H9 (cell line): ENCODE measurements at places on chromosomes 12 and 14. TPM values are rescaled to one million over a fixed set of nuclear protein-coding genes. Genes with fewer than 3 reads are reported as not detected.

EFCAB11 gene
- 17.4 TPM in 2 replicates for total RNA-seq

DNA sequence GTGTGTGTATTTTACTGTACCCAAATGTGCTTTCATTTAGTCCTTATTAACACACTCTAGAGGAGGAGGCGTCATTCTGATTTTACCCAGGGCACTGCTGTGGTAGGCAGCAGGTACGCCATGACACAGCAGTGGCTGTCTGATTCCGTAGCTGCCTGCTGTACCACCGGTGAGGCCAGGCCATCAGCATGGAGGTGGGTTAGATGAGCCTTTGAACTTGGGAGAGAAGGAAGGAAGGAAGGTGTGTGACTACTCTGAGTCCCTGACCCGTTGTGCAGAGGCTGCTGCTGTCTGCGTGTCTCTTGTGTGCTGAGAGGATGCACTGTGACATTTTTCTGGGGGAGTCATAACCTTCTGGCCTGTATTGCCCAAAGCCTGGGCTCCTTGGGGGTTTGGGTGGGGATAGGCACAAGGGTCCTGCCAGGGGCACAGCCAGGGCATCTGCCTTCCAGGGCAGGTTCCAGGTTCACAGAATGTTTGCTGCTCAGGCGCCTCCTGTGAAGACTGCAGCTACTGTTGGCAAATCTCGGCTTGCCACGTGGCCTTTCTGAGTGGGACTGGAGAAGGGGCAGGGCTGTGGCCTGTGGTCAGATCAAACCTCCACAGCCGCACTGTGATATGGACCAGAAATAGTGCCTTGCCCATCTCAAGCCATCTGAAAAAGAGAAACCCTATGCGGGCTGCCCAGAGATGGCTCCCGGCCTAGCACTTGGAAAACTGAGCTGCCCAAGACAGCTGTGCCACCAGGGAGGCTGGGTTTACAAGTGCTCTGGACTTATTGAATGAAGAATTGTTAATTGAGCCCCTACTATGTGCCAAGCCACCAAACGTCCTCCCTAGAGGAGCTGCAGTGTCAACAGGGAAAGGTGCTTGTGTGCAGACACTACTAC lies 47.1 kb downstream of the MLXIP start:
- H3K4me1 ChIP-seq: 0 out of 2 replicates have a peak, but pooled peaks cover 4% of the 10 kb centered on the region
- peaks cover 24% of the 10 kb centered on the region for H3K36me3 ChIP-seq
- no peak overlapping the region for H3K27ac ChIP-seq
- no peak overlapping the region for H3K4me3 ChIP-seq
- no peak for DNase-seq

DNA sequence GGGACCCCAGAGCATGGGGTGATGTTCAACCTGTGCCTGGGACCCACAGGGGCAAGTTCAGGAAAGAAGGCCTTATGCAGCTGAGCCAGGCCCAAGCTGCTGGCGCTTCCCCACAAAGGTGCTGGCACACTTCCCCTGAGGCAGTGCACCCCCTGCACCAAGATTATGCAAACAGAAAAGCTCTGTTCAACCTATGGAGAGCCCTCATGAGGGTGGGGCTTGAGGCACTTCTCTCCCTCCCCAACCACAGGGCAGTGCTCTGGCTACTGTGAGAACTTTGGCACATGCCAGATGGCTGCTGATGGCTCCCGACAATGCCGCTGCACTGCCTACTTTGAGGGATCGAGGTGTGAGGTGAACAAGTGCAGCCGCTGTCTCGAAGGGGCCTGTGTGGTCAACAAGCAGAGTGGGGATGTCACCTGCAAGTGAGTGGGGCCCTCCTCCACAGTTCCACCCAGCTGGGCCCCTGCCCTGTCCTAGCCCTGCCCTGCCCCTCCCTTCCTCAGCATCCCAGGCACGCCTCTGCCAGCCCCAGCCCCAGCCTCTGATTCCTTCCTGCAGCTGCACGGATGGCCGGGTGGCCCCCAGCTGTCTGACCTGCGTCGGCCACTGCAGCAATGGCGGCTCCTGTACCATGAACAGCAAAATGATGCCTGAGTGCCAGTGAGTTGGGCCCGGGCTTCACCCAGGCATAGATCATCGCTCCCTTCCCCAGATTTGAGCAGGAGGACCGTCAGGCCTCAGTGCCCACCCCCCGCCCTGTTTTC lies 5.5 kb upstream of the NXPH4 start:
- no peak for DNase-seq
- no peak overlapping the region for H3K27ac ChIP-seq
- H3K4me3 ChIP-seq: no peak overlapping the region
- peaks cover 52% of the 10 kb centered on the region for H3K36me3 ChIP-seq

RBM25 gene
- total RNA-seq: 133 and 138 TPM in 2 replicates

CCDC177 gene
- 6.1 and 6.2 TPM in 2 replicates for total RNA-seq

- no peaks in the 10 kb centered on the region for H3K36me3 ChIP-seq
- H3K27ac ChIP-seq: no peak overlapping the region
- DNase-seq: no peak
- H3K27me3 ChIP-seq: no peaks in the 10 kb centered on the region
- H3K4me1 ChIP-seq: no peaks in the 10 kb centered on the region
- H3K4me3 ChIP-seq: no peak overlapping the region; the same call in 2 of the 3 replicates
Observed at GRCh38 chr12:76124456-76124855, 40.0 kb upstream of the NAP1L1 start.

DNA sequence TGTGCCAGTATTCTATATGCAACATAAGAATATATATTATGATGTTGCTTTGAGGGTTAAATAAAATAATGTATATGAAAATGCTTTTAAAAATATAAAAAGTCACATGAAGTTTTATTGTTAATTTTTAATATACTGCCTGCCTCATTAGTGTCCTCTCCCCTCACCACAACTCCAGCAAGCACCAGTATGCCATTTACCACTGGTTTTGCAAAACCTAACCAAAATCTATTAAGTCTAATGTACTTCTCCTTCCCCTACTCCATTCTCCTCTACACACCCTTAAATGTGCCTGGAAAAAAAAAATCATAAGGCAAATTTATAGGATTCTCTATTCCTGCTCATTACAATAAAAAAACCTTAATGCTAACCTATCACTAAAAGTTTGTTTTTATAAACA lies 24.0 kb upstream of the GNG2 start:
- DNase-seq: no peak
- H3K27ac ChIP-seq: no peak overlapping the region
- no peak overlapping the region; the same call in 2 of the 3 replicates for H3K4me3 ChIP-seq
- H3K36me3 ChIP-seq: no peaks in the 10 kb centered on the region

DNA sequence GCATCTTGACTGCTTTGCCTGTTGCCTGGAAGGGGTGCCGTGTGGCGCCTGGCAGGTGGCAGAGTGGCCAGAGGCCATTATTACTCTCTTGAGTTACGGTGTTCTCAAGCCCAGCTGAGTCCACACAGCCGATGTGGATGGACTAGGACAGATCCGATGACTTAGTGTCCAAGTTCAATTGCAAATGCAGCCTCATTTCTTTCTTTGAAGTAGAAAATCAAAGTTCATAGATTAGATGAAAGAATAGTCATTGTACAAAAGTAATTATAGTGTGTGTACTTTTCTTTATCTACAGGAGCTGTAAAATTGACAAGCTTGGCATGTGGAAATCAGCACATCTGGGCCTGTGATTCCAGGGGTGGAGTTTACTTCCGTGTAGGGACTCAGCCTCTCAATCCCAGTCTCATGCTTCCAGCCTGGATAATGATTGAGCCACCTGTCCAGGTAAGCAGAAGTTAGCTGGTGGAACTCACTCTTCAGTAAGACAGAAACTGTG lies 44.7 kb downstream of the ANKRD9 start:
- peaks cover 18% of the 10 kb centered on the region for H3K36me3 ChIP-seq
- H3K27ac ChIP-seq: no peak overlapping the region
- no peaks in the 10 kb centered on the region for H3K4me1 ChIP-seq
- DNase-seq: no peak
- H3K4me3 ChIP-seq: no peak overlapping the region

GRCh38 chr12:42660968-42661937 lies 71.7 kb upstream of the PRICKLE1 start:
- H3K4me3 ChIP-seq: no peak overlapping the region
- no peak overlapping the region for H3K27ac ChIP-seq
- H3K27me3 ChIP-seq: no peaks in the 10 kb centered on the region

ADGRD1 gene
- 0.09 and 0.52 TPM in 2 replicates for total RNA-seq

DNA sequence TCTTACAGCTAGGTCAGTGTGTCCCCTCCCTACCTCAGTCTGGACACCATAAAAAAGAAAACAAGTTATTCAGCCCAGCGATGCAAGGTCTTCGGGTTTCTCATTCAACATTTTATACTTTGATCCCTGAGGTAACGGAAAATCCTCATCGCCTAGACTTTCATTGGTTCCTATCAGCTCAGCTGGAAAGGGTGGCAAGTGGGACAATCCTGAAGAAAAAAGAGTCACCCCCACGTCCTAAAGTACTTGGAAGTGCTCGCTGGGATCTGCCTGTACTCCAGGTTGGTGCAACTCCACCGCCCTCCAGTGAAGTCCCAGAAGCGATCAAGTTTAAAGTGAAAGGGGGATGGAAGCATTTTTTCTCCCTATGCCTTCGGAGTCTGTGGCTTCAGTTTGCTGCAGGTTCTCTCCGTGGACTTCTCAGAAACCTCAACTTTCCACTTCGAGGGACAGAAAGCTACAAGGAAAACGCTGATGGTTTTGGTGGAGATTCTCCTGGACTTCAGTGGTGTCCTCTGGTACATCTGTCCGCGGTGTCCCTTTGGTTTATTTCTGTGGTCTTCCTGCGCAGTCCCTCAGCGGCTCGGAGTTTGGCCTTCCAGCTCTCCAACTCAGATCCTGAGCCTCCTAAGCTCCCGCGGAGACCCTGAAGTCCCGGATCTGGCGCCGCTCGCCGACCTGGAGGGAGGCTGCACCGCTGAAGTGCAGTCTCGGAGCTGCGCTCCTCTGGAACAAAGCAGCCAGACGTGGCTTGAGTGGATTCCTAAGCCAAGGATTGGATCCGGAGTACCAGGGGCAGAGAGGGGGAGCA lies 1.8 kb upstream of the LRFN5 start:
- H3K4me3 ChIP-seq: peak overlapping the region; percentile 85
- no peaks in the 10 kb centered on the region; the same call in 1 of the 2 replicates for H3K4me1 ChIP-seq
- peak; percentile 79 for DNase-seq
- H3K27ac ChIP-seq: no peak overlapping the region

GRCh38 chr14:59811815-59812214 lies 58.8 kb downstream of the RTN1 start:
- DNase-seq: no peak
- no peak overlapping the region for H3K4me3 ChIP-seq
- H3K27ac ChIP-seq: no peak overlapping the region

GUCY2C gene
- total RNA-seq: 1.3 and 1.9 TPM in 2 replicates

PSMD9 gene
- total RNA-seq: 39.9 and 41.2 TPM in 2 replicates

DNA sequence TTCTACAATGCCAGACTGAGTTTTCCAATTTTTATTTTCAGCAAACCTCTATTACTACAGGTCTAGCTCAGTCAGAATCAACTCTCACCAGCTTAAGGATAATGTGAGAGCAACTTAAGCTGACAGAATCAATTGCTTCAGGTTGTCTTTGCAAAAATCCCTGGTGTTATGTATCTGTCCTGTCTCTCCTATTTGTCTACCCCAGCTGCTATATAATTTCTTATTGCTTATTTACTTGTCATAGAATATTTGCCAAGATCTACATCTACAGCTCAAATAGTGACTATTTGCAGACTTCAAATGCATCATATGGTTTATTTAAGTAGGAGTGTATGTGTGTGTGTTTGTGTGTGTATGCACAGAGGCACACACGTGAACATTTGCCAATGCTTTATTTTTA lies 54.1 kb downstream of the FOXG1 start:
- no peak for DNase-seq
- no peak overlapping the region for H3K4me3 ChIP-seq
- no peaks in the 10 kb centered on the region for H3K27me3 ChIP-seq
- H3K36me3 ChIP-seq: 0 out of 3 replicates have a peak, but pooled peaks cover 5% of the 10 kb centered on the region
- no peaks in the 10 kb centered on the region for H3K4me1 ChIP-seq

DNA sequence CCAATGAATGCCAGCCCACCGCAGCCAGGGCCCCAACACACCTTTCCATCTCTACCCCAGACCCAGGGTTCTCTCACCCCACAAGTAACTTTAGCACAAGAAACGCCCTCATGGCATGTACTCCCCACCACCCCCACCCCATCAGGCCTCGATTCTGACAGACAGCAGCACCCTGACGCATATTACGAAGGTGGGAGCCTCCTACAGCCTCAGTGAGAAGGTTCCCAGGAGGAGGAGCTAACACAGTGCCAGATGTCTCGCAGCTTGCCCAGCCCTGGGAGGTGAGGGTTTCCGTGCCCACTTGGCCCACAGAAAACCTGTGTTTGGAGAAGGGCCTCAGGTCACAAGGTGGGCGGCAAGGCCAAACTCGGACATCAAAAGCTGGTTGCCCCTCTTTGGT lies 32.4 kb downstream of the CCDC88C start:
- H3K27me3 ChIP-seq: no peaks in the 10 kb centered on the region
- H3K4me3 ChIP-seq: no peak overlapping the region
- no peak for DNase-seq
- H3K36me3 ChIP-seq: no peaks in the 10 kb centered on the region
- H3K4me1 ChIP-seq: peaks cover 17% of the 10 kb centered on the region
- no peak overlapping the region for H3K27ac ChIP-seq

- no peaks in the 10 kb centered on the region for H3K4me1 ChIP-seq
- no peaks in the 10 kb centered on the region for H3K36me3 ChIP-seq
- no peaks in the 10 kb centered on the region for H3K27me3 ChIP-seq
- no peak overlapping the region for H3K4me3 ChIP-seq
Observed at GRCh38 chr12:25319233-25319984, 68.7 kb upstream of the KRAS start.
